ENCODE measurements at places on chromosomes 3 and 15. TPM values are rescaled to one million over a fixed set of nuclear protein-coding genes. Genes with fewer than 3 reads are reported as not detected.

GRCh38 chr3:171054921-171055320, 28.4 kb upstream of the SLC2A2 start:
- DNase-seq, result no peak

DNA sequence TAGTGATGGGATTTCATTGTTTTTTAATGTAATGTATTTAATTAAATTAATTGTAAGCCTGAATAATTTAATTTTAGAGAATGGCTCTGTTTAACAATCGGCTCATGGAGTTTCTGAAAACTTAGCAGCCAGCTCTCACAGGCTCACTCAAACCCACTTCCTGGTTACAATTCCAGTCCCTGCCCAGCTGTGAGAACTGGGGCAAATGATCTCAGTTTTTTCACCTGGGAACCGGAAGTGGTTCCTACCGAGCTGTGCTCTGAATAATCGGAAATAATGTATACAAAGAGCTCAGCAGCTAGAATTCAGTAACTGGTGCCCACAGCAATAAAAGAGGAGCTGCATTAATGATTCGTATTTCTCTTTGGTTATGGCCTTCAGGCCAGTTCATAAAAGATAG, 244.3 kb upstream of the MCTP2 start:
- no peak for DNase-seq

Gene EXOSC7
- 57.5 TPM for total RNA-seq

Gene TMEM207
- total RNA-seq, result not detected

Gene ITGB5
- total RNA-seq, result 102 TPM

DNA sequence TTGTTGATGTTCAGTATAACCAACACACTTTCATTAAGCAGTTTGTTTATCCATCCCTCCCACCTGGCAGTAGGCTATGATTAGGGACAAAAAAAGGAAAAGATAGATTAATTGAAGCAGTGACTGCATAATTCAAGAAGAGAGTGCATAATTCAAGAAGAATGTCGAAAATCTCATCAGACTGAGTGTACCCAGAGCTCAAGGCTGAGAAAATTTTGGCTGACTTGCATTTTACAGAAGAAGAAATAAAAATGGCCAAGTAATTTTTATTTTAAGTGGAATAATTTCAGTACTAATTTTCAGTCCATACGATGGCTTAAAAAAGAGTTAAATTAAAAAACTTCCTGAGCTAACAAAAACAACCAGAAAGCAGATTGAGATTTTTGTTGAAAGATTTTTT, 145.4 kb upstream of the LRRFIP2 start:
- DNase-seq, result no peak

DNA sequence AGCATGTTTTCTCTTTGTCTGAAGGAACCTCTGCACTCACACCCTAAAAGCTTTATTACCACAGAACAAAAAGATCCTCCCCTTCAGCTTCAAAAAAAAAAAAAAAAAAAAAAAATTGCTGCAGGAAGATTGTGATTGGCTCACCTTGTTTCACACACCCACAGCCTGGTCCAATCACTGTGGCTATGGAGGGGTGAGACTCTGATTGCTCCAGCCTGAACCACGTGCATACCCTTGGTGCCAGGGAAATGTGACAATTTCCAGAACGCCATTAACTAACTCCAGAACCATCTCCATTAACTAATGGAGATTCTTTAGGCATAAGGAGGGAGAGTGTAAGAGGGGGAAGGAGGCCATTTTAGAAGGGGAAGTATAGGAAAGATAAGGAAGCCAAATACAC, 106.5 kb upstream of the CRBN start:
- no peak for DNase-seq

GRCh38 chr3:1501406-1502115, 408.7 kb downstream of the CNTN6 start:
- DNase-seq, result no peak

GRCh38 chr15:58302832-58303231, 129.0 kb upstream of the LIPC start:
- DNase-seq, result no peak

DNA sequence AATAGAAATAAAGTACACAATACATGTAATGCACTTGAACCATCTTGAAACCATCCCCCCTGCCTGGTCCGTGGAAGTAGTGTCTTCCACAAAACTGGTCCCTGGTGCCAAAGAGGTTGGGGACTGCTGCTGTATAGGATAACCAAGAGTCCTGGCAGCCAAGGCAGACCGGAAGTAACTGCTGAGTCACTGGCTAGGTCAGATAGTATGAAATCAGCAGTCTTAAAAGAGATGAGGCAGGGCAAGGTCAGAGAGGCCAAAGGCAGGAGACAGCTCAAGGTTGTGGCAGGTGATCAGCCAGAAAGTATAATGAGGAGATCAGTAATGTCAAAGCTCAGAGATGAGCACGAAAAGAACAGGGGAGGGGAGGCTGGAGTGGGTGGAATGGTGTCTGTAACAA, 60.2 kb downstream of the MAP3K13 start:
- DNase-seq, result no peak

- DNase-seq, result no peak
Measured at GRCh38 chr15:93762036-93762435, 469.3 kb upstream of the MCTP2 start.

Gene GRK7
- not detected for total RNA-seq

Gene SNX33
- 28.7 TPM for total RNA-seq

DNA sequence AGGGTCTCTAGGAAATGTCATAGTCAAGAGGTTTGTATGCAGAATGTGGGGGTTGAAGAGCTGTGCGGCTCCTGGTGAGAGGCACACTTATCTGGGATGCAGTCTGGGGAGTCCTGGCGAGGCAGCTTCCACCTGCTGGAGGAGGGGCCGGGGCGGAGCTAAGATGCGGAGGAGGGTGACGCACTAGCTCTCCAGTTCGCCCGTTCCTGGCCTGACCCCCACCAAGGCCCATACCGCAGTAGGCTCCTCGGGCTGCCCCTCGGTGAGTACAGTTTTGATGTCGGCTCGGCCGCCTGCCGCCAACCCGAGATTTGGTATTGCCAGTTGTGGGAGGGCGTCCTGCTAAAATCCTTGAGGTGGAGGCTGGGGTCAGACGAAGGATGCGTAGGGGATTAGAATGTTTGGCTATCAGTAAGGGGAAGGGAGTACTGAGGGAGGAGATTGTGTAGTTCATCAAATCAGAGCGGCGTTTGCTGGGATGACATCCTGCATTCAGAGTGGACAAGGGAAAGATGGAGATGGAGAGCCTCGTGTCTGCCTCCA, at the start of gene SCG5:
Gene SCG5 (plus strand): TSS at position 194 of the 543 bp plus-strand sequence. CDS start 1,883 bp downstream, outside the sequence.
- DNase-seq, result peak; percentile 57

Gene GOLGA6A
- total RNA-seq, result not detected

GRCh38 chr3:16877505-16877904, 7.2 kb upstream of the PLCL2 start:
- no peak for DNase-seq

DNA sequence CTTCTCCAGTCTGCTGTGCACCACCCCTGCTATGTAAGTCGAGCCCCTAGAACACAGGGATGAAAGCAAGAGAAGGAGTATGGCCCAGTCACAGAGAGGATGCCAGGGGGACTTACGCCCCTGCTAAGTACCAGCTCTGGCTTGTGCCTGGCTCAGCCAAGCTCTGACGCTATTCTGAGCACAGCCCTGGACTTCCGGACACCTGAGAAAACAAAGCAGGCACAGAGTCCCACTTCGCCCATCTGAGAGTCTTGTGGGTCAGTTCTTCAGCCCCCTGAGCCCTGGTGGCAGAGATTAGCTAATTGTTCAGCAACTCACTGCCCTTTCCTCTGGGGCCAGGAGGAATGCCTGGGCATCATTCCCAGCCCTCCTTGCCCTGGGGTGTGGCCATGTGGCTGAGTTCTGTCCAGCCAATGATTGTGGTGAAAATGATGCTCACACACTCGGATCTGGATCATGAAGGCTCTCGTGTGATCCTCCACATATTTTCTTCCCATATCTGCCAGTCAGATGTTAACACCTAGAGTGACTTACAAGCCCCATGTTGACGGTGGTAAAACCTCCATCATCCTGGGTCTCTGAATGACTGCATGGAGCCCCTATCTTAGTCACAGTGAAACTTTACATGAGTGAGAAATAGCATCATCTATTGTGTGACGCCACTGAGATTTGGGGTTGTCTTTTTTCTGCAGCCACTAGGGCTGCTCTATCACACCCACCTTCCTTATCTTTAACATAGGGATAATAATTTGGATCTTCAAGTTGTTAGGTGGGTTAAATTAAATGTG, 105.7 kb downstream of the TPRA1 start:
- DNase-seq, result no peak

DNA sequence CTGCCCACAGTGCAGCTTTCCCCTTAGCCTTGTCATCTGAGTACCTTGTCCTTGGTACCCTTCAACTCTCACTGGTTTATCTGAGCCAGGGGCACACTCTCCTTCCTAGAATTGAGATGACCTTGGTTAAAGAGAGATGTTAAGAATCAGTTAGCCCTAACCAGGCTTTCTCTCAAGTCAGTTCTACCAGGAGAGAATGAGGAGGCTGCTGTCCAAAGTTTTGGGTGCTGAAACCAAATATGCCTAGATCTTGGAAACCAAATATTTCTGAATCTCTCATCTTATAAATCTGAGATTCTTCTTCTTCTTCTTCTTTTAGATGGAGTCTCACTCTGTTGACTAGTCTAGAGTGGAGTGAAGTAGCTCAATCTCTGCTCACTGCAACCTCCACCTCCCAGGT, 12.0 kb upstream of the CTXND1 start:
- no peak for DNase-seq

DNA sequence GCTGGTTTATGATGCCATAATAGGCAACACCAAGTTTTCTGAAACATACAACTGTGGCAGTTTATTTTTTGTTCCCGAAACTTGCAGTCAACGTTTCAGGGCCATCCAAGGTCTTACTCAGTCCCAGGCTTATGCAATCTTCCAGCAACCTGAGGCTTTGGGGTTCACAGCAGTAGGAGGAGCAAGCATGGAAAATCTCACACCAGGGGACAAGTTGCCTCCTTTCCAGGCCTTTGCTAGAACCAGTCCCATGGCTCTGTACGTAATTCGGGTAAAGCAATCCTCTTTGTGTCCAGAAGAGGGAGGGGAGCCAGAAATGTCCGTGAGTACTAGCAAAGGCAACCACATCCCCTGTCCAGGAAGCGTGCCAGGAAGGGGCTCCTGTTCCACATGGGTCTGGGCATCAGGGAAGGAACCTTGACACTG, 4.7 kb upstream of the FAM240A start:
- no peak for DNase-seq

Gene MRPL3
- 121 TPM for total RNA-seq

DNA sequence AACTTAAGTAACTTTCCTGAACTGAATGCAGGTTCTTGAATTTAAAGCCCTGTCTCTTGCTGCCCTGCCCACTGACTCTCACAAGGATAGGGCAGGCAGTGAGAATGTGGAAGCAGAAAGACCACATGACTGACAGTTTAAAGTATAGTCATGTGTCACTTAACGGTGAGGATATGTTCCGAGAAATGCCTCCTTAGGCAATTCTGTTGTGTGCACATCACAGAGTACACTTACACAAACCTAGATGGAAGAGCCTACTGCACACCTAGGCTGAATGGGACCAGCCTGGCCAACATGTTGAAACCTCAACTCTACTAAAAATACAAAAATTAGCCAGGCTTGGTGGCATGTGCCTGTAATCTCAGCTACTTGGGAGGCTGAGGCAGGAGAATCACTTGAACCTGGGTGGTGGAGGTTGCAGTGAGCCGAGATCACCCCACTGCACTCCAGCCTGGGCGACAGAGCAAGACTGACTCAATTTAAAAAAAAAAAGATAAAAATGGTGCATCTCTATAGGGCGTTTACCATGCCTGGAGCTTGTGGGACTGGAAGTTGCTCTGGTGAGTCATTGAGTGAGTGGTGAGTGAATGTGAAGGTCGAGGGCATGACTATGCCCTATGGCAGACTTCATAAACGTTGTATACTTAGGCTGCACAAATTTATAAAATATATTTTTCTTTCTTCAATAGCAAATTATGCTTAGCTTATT, 18.9 kb upstream of the COPG1 start:
- DNase-seq, result no peak

Gene WDR93
- total RNA-seq, result 2.3 TPM

GRCh38 chr3:104596551-104596950, 770.2 kb upstream of the ALCAM start:
- DNase-seq, result no peak

DNA sequence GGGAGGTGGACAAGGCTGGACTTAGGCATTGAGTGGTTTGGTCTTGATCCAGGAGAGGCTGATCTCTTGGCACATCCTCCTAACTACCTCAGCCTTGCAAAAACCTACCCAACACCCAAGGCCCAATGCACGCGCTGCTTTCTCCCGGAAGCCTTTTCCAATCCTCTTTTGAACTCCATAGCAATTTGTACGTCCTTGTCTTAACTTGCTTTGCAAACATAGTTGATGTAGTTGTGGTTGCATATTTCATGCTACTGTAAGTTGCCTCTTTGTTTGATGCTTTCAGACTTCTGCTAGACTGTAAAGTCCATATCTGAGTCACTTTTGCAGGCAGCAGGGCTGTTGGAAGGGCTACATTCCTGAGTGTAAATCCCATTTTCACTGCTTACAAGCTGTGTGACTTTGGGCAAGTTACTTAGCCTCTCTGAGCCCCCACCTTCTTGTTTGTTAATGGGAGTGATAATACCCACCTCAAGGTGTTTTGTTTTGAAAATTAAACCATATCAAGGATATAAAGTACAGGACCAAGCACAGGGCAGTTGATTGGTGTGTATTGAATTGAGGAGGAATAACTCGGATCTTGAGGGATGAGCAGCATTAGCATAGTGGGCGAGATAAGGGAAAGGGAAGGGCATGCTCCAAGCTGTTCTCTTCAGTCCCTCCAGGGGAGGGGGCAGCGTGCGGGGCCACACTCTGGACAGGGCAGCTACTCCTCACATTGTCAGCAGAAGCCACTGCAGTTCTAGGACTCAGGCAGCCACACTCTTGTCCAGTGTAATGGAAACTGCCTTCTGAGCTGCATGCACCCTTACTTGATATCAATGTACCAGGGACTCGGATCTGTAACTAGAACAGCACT, 28.8 kb downstream of the SIAH2 start:
- DNase-seq, result no peak

Gene SOX14
- total RNA-seq, result not detected

DNA sequence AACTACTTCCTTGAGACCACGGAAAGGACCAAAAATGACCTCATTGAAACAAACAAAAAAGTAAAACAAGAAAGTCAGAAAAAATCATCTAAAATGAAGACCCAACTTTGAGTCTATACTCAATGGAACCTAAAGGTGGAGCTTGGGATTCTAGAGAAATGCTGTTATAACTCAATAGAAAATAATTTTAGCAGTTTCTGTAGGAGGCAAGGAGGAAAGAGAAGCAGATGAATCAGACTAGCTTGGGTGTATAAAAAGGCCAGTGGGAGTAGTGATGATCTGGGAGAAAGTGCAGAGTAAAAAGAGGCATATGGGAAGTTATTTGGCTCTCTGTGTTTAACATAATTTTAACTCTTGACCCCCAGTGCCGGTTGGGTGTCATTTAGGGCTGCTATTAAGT, 94.4 kb downstream of the TMCO5A start:
- no peak for DNase-seq

DNA sequence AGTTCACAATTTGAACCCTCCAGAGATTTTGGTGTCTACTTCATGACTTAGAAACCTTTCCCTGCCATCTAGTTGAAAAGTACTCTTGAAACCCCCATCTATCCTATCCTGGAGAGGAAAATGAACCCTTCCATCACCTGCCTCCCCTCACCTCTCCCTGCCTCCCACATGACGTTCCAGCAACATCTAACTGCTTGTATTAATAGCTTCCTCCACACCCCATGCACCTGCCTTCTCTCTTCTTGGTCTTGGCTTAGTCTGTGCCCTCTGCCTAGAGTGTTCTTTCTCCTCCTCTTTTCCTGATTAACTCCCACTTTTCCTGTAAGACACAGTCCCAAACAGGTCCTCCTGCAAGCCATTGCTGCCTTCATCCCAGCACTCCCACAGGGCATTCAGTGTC, 107.8 kb downstream of the LIPC start:
- no peak for DNase-seq

Gene MCTP2
- 84.0 TPM for total RNA-seq
